ENCODE measurements at places on chromosomes 11 and 22. TPM values are rescaled to one million over a fixed set of nuclear protein-coding genes. Genes with fewer than 3 reads are reported as not detected.

Gene PDXP
- 13.7 TPM for total RNA-seq

Gene VPREB1
- total RNA-seq, result not detected

Gene B4GALNT4
- 8.0 TPM for total RNA-seq

Gene TRIM48
- total RNA-seq, result not detected

Gene ZNRF3
- 2.4 TPM for total RNA-seq

Gene RTN4R
- total RNA-seq, result 0.97 TPM

Gene TRAPPC4
- 115 TPM for total RNA-seq

Gene MS4A15
- not detected for total RNA-seq

Gene TSSK2
- not detected for total RNA-seq

Gene TUB
- 3.1 TPM for total RNA-seq

Gene DCDC1
- 0.30 TPM for total RNA-seq

Gene ACTN3
- total RNA-seq, result 0.09 TPM

Gene BTBD10
- 97.7 TPM for total RNA-seq

Gene CDC45
- total RNA-seq, result 1.2 TPM

Gene OR51B4
- not detected for total RNA-seq

Gene ADM
- 93.5 TPM for total RNA-seq

Gene TMEM218
- 28.2 TPM for total RNA-seq

Gene TANGO2
- total RNA-seq, result 61.5 TPM

Gene WNT7B
- total RNA-seq, result under 0.01 TPM

Gene FGF3
- not detected for total RNA-seq

Gene CABP4
- total RNA-seq, result not detected

Gene LAYN
- total RNA-seq, result 34.4 TPM

Gene DSCAML1
- not detected for total RNA-seq

Gene CNTF
- 3.1 TPM for total RNA-seq

Gene OR2AT4
- total RNA-seq, result not detected

Gene PRDX5
- 330 TPM for total RNA-seq

Measured in smooth muscle cell of the umbilical artery (primary cell).